Stimulated activated CD8-positive, alpha-beta memory T cell treated with anti-CD3 and anti-CD28 coated beads, Interleukin-2, amount 100 ng/mL, for 1 hour (primary cell): ENCODE measurements at places on chromosomes 4 and X.

- no peak for DNase-seq
These were observed 38.1 kb downstream of the CCNI start for GRCh38 chr4:77037736-77038135.

- no peak for DNase-seq
These were observed 212.8 kb upstream of the PDE5A start for GRCh38 chr4:119841361-119841760.

DNA sequence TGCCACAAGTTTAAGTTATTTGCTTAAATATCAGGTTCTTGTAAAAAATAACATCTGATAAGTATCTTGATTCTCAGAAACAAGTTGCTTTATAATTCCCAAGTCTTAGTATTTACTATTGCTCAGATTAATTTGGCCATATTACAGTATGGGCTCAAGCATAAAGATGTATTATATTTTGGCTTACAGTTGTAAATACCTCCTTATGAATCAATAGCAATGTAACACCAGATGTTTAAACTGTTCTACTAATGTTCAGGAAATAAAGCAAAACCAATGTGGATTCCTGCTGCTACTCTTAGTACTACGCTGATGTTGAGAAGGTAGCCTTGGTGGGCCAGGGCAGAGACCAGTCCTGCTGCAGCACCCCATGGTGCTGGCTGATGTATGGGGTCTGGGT, 102.7 kb downstream of the MGST2 start:
- no peak for DNase-seq

- DNase-seq, result no peak
These were observed 169.7 kb downstream of the PALLD start for GRCh38 chr4:168666531-168666930.

GRCh38 chr4:92305878-92306520, 2.2 kb downstream of the GRID2 start:
- no peak for DNase-seq

DNA sequence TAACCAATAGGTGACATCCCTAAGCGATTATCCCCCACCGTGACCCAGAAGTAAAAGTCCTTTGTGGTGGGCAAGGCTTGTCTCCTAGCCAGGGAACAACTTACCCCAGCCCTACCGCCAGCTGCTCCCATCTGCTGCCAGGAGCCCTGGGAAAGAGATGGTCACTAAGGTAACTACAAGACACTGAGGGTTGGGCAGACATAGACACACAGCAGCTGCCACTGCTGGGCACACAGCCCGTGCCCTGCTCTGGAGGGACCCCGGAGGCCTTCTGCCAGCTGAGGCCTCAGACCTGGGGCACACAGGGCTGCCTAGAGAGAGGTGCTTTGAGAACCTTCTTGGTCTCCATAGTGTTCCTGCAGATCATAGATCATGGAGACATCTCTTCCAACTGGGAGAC, 53.0 kb upstream of the PROM1 start:
- no peak for DNase-seq

DNA sequence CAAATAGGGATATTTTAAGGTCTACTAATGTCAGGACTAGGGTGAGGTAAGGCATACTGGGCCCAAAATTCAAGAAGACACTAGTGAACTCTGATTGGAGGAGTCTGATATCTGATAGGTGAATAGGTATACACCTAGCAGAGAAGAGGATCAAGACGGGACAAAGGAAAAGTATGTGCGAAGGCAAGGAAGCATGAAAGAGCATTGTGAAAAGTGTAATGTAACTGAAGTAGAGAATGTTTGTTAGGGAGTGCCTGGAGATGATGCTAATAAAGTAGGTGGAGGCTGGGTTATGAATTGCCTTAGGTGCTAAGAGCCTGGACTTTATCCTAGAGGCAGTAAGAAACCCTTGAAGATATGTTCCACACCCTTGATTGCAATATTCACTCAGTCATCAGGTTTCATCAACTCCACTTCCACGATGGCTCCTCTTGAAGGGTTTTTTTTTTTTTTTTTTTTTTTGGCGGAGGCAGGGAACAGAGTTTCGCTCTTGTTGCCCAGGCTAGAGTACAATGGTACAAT, 49.9 kb upstream of the XIAP start:
- no peak for DNase-seq

DNA sequence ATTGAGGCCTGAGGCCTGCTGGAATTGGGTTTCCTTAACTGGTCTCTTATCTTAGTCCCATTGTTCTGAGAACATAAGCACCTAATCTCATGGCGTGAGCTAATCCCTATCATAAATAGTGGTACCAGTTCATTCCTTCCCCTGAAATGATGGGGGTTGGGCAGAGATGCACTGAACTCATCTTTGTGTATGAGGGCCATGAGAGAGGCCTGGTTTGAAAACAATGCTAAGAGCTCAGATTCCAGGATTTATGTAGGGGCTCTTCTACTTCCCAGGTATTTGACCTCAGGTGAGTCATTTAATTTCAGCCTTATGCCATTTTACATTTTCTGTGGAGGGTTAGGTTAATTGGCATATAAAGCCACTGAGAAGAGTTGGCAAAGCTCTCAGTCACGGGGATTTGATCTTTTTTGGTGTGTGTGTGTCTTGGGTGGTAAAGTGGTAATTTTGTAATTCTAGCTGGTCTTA, 4.4 kb downstream of the RBM3 start:
- no peak for DNase-seq

- DNase-seq, result no peak
These were observed 5.7 kb upstream of the HERC5 start for GRCh38 chr4:88451205-88451604.

DNA sequence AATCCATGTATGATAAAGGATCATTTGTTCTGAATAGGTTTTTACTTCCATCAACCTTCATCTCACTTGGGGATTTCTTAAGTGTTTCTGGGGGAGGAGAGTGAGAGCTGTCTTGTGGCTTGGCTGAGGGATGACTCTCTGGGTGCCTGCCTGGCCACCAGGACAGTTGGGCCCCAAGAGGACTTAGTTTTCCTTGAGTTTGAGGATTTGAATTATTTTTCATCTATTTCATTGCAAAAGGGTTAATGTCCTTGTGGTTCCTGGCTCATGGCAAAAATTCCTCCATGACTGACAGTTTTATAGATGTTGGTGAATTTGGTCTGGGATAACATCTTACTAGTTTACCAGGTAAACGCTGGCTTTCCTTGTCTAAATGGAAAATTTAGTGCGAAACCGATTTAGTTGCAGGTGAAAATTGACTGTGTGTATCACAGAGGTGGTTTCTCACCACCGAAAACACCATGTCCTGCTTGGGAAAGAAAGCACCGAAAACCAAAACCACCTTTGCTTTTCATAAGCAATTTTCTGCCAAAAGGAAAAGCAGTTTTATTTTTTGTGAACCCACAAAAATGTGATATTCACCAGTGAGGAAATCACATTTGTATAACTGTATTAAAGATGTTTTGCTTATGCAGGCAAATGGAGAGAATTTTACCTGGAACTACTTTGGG, 331.3 kb upstream of the SFRP2 start:
- DNase-seq, result no peak

DNA sequence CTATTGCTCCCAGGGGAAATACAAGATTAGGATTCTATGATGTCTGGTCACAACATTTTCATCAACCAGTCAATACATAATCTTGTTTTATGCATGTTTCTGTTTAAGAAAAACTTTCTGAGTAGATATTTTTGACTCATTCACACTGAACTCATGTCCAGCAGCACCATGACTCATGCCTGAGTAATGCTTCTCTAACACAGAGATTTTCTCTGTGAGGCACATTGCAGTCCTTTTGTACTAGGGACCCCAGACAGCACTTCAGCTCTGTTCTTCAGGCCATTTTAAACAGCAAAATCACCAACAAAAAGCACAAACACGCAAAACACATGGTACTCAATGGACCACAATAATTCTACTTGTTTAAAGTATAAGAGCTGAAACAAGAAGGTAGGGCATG, 83.6 kb downstream of the MXRA5 start:
- no peak for DNase-seq

- no peak for DNase-seq
These were observed 122.6 kb upstream of the CPEB2 start for GRCh38 chr4:14879683-14880082.

- no peak for DNase-seq
These were observed 38.3 kb downstream of the GPAT3 start for GRCh38 chr4:83574247-83574646.

- DNase-seq, result no peak
These were observed 724 bp downstream of the THOC2 start for GRCh38 chrX:123731987-123732669.

GRCh38 chr4:2290974-2291704, 29.2 kb upstream of the MXD4 start:
- peak; percentile 44 for DNase-seq

- DNase-seq, result no peak
These were observed 33.2 kb upstream of the SMS start for GRCh38 chrX:21907260-21907659.

GRCh38 chrX:39969819-39970504, 127.8 kb downstream of the BCOR start:
- no peak for DNase-seq

- no peak for DNase-seq
These were observed 340.3 kb upstream of the TRAM1L1 start for GRCh38 chr4:117425636-117426035.

DNA sequence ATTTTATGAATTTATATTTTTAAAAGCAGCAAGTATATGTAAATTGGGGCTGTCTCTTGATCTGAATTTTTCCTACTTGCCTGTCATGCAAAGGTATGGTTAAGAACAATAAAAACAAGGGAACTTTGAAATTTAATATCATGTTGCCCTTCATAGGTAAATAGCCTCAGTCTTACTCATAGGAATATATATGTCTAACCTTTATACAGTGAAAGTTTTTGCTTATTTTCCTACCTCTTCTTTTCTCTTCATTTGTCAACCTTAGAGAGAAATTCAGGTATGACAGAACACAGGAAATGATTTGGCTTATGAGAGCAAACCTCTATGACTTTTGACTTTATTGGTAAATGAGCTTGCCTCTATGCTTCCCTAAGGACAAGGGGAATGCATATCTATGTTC, 716.0 kb downstream of the CENPC start:
- DNase-seq, result no peak

- no peak for DNase-seq
These were observed at the start of gene PABPC4L for GRCh38 chr4:134201216-134202161. Gene PABPC4L (minus strand): TSS chr4:134201789. CDS start chr4:134201019, 770 bp downstream.

- DNase-seq, result no peak
These were observed 411.8 kb downstream of the PPP1R2C start for GRCh38 chrX:42366181-42366580.

GRCh38 chrX:41332408-41333002, 1.5 kb upstream of the DDX3X start:
- no peak for DNase-seq

- no peak for DNase-seq
These were observed 4.5 kb downstream of the SNX25 start for GRCh38 chr4:185213877-185214276.

GRCh38 chr4:139933104-139933503, 220.9 kb downstream of the MAML3 start:
- no peak for DNase-seq

GRCh38 chr4:184980261-184980660, 38.0 kb upstream of the HELT start:
- DNase-seq, result no peak

DNA sequence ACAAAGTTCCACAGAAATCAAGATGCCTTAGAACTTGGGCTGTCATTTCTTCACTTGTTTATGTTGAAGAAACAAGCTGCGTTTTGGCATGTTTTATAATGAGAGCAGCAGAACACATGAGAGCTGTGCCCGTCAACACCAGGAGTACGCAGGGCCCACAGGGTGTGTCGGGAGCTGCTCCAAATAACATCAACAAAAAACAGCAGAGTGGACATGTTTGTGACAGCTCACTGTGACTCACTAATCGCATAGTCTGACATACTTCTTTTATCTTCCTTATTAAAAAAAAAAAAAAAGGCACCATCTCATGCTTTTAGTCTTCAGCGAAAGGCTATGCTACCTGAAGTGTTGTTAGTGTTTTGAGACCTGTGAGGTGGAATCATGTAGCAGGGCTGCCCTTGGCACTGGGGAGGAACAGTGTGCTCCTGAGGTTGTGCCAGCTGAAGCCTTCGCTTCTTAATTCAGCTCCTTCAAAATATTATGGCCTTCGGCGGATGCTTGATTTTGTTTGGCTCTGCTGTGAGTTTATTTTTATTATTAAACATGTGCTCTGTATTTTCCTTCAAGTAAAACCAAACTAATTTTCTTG, 32.8 kb downstream of the FHDC1 start:
- DNase-seq, result no peak

DNA sequence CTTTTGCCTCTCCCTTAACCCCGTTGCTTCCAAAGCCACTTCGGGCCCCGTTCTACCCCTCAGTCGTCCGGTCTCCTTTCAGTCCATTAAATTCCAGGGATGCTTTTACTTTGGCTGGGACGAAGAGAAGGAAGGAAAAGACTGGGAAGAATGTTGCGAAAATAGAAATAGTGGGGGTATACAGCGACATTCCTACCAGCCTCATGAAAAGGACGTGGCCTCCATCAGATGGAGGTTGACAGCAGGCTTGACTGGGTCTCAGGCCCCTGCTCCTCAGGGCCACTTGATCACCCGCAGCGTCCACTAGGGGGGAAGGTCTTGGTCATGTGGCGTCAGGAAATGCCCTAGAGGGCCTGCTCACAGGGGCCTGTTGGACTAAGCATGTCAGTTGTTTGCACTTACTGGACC, 657 bp upstream of the ANKRD50 start:
- DNase-seq, result no peak

- DNase-seq, result no peak
These were observed 127.1 kb downstream of the CFAP299 start for GRCh38 chr4:80462621-80463091.

DNA sequence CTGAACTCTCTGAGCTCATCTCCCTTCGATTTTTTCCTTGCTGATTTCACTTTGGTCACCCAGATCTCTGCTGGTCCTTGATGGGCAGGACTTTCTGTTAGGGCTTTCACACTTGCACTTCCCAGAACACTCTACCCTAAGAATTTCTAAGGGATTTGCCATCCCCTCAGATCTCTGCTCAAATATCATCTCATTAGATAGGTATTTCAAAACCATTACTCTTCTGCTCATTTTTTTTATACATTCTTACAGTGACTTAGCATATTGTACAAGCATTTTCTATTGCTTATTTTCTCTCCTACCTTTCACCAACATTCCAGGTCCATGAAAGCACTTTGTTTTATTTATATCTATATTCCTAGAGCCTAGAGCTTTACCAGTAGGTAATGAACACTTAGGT, 913.3 kb downstream of the PDHA2 start:
- no peak for DNase-seq

DNA sequence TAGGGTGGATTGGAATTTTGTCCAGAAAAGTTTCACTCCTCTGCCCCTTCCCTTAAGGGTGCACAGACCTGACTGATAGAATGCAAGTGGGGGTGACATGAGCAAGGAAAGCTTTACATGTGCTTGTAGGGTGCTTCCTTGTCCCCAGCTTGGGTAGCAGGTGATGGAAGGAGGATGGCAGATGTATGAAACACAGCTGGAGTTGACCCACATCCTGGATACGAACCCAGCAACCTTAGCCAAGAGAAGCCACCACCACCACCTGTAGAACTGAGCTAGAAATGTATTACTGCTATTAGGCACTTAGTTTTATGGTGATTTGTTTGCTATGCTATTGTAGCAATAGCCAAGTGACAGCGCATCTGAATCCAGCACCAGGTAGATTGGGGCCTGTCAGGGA, 227.4 kb downstream of the HS3ST1 start:
- no peak for DNase-seq

GRCh38 chrX:106450405-106450804, 161.4 kb upstream of the RADX start:
- no peak for DNase-seq
